Melanocyte of skin (primary cell): ENCODE measurements at places on chromosomes 1 and 21. TPM values are rescaled to one million over a fixed set of nuclear protein-coding genes. Genes with fewer than 3 reads are reported as not detected.

Gene SLC25A34
- 0.67 and 2.9 TPM in 2 replicates for total RNA-seq

Gene PTGS2
- total RNA-seq: 4.7 and 15.5 TPM in 2 replicates

Gene ALX3
- not detected in 2 replicates for total RNA-seq

Gene FLG
- not detected in 2 replicates for total RNA-seq

Gene SH2D1B
- total RNA-seq: under 0.01 TPM in 1 of 2 replicates, not detected in the other
